ENCODE measurements at places on chromosomes 13 and 19.

- DNase-seq = no peak
Observed at GRCh38 chr19:17351815-17352435, 14.6 kb downstream of the GTPBP3 start.

GRCh38 chr19:41206926-41207750, 11.9 kb upstream of the AXL start:
- DNase-seq = no peak

GRCh38 chr13:100809129-100809390, 134.5 kb upstream of the TMTC4 start:
- no peak for DNase-seq

GRCh38 chr13:30105381-30105780, 202.0 kb downstream of the KATNAL1 start:
- no peak for DNase-seq

GRCh38 chr19:5877882-5878281, 7.5 kb upstream of the FUT5 start:
- DNase-seq = no peak

- DNase-seq = no peak
Observed at GRCh38 chr19:4292515-4292914, 9.7 kb downstream of the TMIGD2 start.

DNA sequence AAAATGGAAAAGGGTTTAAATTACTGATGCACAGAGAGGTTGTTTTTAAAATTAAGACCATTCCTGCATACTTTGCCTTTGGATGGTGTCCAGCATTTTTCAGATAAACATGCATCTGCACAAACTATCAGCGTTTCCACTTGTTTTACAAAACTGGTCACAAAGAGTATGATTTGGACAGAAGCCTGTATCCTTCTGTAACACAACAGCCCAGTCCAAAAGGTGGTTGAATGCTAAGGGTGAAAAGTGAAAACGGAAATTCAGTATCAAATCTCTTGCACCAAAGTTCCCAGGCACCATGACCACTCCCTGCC, 21.7 kb upstream of the DOCK9 start:
- DNase-seq = no peak

DNA sequence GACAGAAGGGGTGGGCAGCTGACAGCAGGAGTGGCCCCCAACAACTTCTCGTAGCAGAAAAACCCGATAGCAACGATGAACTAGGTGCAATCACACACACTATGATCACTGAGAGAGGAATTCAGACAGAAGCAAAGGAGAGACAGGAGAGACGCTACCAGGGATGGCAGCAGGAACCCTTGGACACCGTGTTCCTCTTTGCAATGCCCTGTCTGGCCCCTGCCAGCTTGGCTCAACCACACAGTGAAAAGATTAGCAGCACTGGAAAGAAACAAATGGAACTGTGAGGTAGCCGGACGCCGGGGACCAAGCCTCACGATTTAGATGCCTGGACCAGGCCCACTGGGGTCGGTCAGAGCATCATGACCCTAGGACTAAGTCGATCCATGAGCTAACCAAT, 23.6 kb downstream of the DCAF15 start:
- DNase-seq = no peak

DNA sequence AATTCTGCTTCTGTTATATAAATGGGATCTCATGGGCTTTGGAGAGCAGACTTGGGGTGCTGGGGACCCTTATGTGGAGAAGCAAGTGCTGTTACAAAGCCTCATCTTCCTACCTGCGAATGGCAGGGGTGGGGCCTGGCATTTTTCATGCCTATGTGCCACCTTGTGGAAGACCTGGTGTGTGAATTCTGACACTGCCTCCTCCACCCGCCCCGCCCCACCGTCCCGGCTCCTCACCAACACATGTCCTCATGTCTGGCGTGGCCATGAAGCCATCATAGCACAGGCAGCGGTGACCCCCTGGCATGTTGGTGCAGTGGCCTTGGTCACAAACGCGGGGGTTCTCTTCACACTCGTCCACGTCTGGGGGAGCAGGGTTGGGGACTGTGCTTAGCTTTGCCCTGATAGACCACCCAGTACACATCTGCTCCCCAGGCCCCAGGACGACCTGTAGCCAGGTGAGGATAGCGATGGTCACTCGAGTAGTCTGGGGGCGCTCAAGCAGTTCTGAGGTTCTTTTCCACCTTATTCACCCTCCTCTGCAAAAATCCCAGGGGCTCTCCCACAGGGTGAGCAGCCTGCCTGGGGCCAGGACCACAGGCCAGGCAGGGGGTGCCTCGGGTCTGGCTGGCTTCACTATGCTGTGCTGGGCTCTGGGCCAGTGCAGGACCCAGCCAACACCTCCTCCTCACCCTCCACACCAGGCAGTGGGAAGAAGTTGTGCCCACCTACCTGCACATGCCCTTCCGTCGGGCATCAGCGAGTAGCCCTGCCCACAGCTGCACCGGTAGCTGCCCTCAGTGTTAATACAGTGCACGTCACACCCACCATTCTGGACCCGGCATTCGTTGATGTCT, 32.7 kb downstream of the FBN3 start:
- no peak for DNase-seq

GRCh38 chr13:26221399-26221720, 754 bp downstream of the RNF6 start:
- DNase-seq = no peak

DNA sequence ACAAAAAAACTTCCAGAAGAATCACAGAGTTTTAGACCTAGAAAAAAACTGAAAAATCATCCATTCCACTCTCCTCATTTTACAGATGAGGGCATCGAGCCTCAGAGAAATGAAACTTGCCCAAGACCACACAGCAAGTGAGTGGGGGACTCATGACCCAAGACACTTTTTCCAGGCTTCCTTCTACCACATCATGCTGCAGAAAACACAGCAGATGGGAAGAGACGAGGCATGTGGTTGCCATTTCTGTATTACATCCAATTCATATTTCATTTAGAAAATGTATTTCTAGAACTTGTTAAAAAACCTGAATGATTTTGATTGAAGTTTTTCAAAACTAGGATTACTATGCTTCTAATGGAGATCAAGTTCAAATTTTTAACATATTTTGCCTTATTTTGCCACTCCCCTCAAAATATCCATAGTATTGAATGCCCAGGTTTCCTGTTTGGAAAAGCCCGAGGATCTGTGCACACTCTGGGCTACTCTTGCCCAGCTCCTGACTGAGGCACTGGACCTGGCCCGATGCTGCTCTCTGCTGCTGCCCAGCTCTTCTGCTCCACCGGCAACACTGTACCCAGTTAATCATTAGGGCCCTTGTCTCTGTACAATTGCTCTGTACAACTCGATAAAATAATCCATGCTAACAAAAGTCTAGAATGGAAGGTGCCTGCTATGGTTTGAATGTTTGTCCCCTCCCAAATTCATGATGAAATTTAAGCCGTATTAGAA, 157.4 kb downstream of the EFNB2 start:
- no peak for DNase-seq

GRCh38 chr13:33462109-33462508, 176.6 kb upstream of the STARD13 start:
- DNase-seq = no peak

DNA sequence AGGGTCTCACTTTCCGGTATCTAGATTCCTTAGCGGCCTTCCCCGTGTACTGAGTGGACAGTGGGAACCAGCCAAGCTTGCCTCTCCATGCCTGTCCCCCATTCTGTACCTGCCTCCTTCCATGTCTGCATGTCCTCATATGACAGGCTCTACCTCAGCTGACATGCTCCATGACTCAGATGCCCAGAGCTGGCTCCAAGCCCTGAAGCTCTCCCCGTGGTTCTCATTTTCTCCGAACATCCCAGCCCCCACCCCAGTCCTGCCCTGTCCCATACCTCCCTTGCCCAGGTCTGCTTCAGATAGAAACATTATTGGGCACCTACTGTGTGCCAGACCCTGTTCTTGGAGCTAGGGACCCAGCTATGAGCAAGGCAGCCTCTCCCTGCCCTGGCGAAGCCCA, 17.1 kb upstream of the SHFL start:
- DNase-seq = no peak

DNA sequence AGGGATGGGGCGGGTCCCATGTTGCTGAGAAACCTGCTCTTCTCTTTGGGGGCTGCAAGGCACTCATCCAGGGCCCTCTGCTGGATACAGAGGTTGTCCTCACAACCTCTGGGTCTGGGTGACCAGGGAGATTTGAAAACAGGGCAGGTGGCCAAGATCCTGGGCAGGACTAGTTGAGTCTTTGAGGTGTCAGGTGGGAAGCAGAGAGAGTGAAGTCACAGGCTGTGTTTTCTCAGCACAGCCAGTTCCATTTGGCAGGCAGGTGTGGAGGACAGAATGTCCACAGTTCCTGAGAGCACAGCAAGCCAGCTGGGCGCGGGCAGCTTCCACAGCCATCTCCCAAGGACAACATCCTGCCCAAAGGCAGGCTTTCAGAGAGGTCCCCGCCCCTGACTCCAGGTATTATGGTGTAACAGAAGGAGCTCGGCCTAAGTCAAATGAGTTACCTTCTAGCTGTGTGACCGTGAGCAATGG, 118.8 kb downstream of the NUFIP1 start:
- DNase-seq = no peak

DNA sequence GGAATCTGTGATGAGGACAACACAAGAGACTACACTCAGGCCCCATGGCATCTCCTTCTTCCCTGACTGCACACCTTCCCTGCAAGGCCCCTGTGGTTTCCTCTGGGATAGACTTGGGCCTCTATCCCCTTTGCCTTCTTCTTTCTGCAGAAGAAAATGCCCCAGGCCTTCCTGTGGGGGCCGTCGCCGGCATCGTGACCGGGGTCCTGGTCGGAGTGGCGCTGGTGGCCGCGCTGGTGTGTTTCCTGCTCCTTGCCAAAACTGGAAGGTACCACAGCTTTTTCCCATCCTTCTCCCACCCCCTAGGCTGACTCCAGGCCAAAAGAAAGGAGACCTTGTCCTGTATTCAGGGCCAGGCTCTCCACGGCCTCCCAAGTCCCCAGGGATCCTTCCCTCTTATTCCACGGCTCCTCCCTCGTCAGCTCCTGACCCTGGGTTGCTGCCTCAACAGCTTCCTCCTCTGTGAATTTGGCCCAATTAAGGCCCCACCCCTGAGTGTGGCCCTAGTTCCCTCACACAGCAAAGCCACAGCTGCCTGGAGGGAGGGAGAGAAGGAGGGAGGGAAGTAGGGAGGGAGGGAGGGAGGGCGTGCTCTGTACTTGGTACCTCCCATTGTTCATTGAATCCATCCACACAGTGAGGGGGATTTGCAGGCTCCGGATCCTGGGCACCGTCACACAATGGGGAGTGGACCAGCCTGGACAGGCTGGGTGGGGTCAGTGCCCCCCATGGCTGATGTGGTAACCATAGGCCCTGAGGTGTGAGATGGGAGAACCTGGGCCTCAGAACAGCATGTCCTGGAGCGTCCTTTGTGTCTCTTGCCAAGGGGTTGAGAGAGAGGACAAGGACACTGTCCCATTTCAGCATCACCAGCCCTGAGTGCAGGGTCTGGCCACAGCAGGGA, 12.5 kb downstream of the CEACAM3 start:
- no peak for DNase-seq

- DNase-seq = no peak
Observed at GRCh38 chr13:46496086-46496485, 56.9 kb upstream of the LRCH1 start.

- peak; percentile 42 for DNase-seq
Observed at GRCh38 chr19:15222738-15223648, 9.3 kb downstream of the EPHX3 start.

DNA sequence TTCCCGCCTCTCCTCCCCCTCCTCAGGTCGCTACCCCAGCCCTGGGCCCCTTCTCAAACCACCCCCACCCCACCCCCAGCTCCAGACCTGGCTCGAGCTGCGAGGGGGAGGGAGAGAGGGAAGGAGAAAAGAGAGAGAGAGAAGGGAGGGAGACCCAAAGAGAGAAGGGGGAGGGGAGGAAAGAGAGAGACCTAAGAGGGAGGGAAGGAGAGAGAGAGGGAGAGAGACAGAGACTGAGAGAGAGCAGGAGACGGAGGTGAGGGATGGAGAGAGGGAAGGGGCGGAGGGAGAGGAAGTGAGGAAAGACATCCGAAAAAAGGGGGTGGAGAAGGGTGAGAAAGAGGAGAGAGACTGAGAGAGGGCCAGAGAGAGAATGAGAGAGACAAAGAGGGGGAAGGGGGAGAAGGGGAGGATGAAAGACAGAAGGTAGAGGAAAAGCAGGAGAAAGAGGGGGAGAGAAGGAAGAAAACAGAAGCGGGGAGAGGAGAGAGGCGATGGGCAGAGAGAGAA, 2.0 kb upstream of the SPACA6 start:
- DNase-seq = no peak

- DNase-seq = no peak
Observed at GRCh38 chr19:42512130-42512636, 16.1 kb downstream of the CEACAM1 start.

DNA sequence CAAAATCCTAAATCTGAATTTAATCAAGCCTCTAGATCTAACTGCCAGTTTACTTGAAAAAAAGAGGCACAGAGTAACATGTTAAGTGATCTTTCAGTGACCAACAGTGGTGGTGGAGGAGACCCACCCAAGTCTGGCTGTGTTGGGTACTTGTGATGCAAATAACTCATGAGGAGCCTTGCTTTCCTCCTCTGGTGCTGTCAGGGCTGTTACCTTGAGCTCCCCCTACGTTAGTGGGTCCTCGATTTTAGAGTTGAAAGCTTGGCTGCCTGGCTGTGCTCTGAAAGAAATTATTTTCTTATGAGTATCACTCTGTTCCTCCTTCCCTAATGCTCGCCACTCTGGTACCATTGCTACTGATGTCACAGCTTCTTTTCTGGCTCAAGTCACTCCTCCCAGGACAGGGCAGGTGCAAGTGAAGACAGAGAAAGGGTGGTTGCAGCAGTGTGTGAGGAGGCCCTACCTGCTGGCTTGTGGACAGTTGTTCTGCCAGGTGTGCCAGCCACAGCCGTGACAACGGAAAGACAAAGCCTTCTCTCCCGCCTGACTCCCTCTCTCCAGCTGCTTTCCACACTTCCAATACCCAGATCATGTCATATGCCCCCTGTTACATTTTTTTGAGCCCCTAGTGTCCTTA, 6.5 kb upstream of the SUPT20H start:
- no peak for DNase-seq

- DNase-seq = no peak
Observed at GRCh38 chr19:801030-801860, 4.0 kb downstream of the PTBP1 start.

GRCh38 chr19:5615756-5616327, 6.7 kb downstream of the SAFB2 start:
- DNase-seq = no peak

GRCh38 chr19:53808710-53809125, 15.4 kb downstream of the NLRP12 start:
- no peak for DNase-seq

GRCh38 chr13:99834246-99834645, 137.3 kb downstream of the ZIC5 start:
- DNase-seq = no peak

DNA sequence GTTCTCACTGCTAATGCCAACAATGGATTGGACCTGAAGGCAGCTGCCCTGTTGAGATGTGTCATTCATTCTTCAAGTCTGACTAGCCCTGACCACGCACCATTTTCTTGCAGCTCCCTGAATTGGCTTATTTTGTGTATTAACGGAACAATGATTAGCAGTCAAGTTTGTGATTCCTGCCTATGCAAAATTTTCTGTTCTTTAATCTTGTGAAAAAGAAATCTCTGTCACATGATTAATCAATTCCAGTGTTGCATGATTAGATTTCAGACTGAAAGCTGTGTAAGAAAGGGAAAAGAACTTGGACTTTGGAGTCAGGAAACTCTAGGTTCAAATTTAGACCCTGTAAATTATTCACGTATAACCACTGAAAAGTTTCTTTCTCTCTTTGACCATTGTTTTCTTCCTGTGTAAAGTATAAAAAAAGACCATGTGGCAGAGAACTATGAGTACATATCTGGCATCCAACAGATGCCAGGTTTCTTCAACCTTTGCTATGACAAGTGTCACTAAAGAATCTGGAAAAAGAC, 64.5 kb upstream of the SLC10A2 start:
- DNase-seq = no peak

GRCh38 chr13:79271616-79272015, 134.4 kb downstream of the RBM26 start:
- no peak for DNase-seq
